ENCODE measurements at places on chromosomes 2 and 18.
A peak's percentile ranks its signal among the peaks of the same experiment; 100 is the strongest.

DNA sequence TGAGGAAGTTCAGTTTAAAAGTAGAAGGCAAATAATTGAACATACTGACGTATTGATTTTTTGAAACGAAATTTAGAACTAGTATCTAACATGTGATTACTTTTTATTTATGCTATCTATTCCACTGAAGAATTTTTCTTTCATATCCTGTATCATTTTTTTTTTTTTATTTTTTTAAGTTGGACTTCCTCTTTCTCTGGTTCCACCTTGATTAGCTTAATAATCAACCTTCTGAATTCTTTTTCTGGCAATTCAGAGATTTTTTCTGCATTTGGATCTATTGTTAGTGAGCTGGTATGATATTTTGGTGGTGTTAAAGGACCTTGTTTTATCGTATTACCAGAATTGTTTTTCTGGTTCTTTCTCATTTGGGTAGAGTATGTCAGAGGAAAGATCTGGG is 411.2 kb downstream of the SOX11 start:
- no peak for DNase-seq

DNA sequence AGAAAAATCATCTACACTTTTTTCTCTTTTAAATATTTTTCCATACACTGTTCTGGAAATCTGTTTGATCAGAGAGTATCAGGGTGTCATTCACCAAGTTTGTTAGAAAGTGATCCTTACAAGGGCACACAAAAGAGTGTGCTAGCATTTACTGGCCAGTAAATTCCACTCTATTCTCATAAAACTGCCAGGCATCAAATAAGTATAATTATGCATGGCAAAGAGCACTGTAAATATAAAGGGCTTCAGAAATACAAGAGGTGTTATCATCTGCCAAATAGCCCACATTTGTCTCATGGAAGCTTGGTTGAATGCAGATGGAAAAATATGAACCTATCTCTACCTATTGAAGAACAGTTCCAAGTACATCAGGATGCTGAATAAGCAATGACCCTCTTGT is 847.3 kb upstream of the ACVR2A start:
- no peak for DNase-seq

DNA sequence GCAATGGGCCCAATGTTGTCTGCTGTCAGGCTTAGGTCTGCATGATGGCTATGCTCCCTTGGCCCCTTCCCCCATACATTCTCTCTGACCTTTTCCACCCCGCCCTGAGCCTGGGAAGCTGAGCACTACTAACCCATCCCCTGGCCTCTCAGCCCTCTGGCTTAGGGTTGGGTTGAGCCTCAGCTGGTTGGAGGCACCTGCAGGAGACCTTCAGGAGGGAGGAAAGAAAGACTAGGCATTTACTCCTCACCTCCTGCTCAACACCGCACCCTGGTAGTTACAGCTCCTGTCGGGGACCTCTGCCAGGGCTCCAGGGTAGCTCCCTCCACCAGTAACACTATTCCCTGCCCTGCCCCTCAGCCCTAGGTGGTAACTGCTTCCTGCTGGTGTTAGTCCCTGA is 80.5 kb downstream of the GALNT14 start:
- DNase-seq, result peak; percentile 77

- no peak for DNase-seq
These were observed 41.7 kb downstream of the PLEKHM3 start for GRCh38 chr2:207983641-207984042.

DNA sequence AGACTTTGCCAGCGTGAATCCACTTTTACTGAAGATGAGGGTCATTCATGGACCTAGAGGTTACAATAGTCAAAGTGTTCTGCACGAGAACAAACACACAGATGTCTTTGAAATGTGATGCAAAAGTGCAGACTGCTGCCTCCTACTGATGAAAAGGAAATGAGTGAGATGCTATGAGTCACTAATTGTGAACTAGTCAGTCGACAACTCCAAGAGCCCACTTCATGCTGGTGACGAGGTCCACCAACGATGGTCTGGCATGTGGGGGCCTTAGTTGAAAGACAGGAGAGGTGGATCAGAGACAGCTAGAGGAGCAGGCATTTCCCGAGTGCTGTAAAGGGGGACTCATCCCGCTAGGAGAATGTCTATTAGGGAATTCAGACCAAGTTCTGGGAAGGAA is 17.1 kb upstream of the ZNF236 start:
- no peak for DNase-seq

GRCh38 chr18:55199291-55199963 is 240.2 kb upstream of the CCDC68 start:
- DNase-seq, result no peak

GRCh38 chr2:47009253-47009767 is 93.7 kb upstream of the MCFD2 start:
- no peak for DNase-seq

DNA sequence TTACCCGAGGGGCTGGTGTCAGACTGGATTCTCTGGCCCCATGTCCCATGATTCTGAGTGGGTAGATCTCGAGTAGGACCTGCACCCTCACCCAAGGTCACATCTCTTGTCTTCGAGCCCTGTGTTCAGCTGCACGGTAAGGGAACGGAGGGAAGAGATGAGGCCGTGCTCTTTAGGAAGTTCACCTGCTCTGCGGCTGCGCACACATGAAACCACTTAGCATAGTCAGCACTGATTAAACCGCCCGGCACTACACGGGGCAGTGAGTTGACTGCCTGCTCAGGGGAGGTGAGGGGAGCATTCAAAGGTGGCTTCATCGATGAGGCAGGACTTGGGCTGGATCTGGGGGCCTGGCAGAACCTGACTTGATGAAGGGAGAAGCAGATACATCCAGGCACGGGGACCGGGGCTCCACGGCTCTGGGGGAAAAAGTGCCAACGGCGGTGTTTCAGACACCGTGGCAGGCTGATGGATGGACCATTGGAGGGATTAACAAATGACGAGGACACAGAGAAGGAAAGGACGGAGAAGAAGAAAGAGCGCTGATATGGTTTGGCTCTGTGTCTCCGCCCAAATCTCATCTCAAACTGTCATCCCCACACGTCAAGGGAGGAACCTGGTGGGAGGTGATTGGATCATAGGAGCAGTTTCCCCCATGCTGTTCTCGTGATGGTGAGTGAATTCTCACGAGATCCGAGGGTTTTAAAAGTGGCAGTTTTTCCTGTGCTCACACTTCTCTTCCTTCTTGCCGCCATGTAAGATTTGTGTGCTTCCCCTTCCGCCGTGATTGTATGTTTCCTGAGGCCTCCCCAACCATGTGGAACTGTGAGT is 248.6 kb downstream of the CYP26B1 start:
- DNase-seq, result no peak

DNA sequence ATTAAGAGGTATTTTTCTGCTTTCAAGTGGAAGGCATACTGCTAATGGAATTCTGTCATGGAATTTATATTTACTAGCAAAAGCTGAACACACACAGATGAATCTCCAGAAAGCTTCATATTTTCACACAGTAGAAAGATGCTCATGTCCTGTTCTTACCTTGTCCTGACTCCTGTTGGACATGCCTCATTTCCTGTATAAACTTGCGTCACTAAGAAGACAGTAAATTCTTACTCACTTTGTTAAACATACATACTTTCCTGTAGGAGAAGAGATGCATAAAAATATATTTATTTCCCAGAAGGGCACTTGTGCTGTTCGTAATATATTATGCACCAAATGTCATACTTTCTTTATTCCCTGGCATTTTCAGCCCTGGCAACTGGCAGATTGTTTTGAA is 238.3 kb upstream of the RASGRP3 start:
- DNase-seq, result no peak

DNA sequence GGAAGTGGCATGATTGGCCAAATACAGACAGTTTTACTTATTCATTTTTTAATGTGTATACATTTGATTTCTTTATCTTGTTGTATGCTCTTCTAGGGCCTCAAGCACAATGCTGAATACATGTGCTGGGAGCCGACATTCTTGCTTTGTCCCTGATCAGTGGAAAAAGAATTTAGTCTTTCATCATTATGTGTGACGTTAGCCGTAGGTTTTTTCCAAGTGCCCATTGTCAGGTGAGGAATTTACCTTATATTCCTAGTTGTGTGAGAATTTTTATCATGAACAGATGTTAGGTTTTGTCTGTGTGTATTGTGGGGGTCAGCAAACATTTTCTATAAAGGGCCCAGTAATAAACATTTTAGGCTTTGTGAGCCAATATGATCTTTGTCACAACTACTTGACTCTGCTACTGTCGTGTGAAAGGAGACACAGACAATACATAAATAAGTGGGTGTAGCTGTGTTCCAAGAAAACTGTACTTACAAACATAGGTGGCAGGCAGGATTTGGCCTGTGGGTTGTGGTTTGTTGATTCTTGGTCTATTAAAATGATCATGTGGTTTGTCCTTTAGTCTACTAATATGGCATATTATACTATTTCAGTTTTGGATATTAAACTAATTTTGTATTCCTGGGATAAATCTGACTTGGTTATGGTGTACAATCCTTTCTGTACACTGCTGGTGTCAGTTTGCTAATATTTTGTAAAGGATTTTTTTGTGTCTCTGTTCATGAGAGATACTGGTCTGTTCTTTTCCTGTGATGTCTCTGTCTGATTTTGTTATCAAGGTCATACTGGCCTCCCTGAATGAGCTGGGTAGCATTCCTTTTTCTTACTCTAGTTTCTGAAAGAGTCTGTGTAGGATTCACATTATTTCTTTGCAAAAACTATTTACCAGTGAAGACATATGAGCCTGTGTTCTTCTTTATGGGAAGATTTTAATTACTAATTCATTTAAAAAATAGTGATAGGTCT is 132.2 kb upstream of the SMAD7 start:
- no peak for DNase-seq

DNA sequence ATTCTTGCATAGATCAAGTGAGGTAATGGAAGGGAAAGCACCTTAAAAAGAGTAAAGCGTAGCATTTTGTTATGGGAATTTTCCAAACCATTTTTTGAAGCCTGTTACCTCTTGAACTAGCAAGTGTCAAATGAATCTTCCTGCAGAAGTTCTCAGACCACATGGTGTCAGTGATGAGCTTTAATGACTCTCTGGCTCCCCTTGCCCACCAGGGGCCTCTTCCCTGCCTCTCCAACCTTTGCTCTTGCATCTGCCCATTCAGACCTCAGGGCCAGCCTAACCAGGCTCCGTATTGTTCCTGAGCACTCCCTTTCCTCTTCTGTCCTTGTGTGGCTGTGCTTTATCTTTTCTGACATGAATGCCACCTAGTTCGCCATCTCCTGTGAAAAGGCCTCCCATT is 155.9 kb downstream of the DIS3L2 start:
- DNase-seq, result no peak

DNA sequence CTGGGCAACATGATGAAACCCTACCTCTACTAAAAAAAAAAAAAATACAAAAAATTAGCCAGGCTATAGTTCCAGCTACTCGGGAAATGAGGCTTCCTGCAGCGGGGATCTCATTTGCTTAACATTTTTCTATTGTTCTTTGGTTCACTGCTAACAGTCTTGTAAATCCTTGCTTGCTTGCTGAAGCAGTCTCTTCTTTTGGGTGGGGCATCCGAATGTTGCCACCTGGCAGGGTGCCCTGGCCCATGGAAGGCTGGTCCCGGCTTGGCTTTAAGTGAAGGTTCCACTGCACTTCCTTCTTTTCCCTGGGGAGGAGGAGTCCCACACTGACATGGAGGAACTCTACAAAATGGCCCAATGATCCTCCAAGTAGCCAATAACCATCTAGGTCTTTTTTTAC is 6.0 kb upstream of the ANKRD29 start:
- DNase-seq, result no peak

DNA sequence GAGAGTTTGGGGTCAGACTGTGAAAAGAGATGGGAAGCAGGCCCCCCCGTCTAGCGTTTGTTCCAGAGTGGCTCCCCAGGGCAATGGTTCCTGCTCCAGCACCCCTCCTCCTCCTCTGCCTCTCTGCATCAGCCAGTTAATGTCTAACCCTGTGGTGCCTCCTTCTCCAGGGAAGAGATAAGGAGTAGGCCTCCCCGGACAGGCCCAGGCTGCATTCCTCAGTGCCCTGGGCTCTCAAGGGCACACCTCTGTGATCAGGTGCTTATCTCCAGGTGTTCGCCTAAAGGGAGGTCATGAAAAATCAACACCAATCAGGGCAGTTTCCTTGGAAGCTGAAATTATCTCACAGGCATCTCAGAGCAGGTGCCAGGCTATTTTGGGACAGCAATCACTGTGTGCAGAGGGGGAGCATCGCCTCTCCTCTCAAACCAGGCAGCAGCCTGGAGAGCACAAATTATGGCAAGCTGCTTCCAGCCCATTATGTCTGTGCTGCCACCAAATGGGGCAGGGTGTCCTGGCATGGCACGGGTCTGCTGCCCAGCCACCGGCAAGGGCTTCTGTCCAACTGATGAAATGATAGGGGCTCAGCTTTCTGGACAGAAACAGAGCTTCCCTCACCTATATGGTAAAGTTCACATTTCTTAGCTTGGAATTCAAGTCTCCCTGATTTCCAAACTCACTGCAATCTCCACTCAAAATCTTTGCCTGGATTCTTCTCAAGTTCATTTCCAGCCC is 255.8 kb upstream of the SLC14A2 start:
- DNase-seq, result no peak

DNA sequence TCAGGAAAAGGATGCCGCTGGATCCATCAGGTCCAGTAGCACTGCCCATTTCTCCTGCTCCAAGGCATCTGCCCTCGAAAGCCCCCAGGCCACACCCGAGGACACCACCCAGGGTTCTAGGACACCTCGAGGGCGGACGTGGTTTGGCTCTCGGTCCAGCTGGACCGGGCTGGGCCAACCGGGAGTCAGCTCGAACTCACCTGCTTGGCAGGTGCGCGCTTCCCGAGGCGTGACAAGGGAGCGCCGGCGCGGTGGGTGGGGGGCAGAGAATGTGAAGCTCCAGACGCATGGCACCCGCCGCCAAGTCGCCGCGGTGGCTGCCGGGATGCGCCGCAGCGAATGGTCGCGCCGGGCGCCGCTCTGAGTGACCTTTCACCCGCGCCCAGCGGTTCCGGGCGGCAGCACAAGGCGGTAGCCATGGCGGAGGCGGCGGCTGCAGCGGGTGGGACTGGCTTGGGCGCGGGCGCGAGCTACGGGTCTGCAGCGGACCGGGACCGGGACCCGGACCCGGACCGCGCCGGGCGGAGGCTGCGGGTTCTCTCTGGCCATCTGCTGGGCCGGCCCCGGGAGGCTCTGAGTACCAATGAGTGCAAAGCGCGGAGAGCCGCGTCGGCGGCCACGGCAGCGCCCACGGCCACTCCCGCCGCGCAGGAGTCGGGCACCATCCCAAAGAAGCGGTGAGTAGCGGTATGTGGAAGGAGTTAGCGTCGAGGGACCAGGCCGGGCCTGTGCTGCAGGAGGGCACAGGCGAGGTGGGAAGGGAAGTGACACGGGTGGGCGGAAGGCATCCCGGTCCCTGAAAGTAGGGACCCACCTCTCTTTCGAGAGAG is at the start of gene AGPS:
Gene AGPS, plus strand, starts transcription at position 401 of the 830 bp plus-strand sequence. Its CDS starts 17 bp downstream, at position 418.
- no peak for DNase-seq

- DNase-seq, result no peak
These were observed 235.9 kb upstream of the LRATD1 start for GRCh38 chr2:14396533-14397083.

- no peak for DNase-seq
These were observed 814 bp upstream of the RAB1A start for GRCh38 chr2:65130664-65131175.

- no peak for DNase-seq
These were observed 15.2 kb downstream of the ACVR2A start for GRCh38 chr2:147860009-147860408.

DNA sequence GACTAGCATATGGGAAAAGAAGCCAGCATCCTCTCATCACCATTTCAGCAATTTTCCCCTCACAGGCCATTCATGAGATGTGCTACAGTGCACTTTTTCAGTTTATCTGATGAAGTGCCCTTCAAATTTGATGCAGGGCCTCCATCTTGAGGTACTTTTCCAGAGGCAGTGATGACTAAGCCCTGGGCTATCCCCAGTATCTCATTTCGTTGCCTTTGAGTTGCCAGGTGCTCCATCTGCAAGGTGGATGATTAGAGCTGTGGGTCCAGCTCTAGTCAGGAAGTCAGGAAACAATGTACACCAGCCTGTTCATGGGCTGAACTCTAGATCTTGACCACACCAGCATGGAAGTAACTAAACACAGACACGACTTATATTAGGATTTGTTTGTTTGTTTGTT is 425.2 kb downstream of the METTL4 start:
- DNase-seq, result no peak

All from vagina (tissue), 2 donors.